T-helper 22 cell (primary cell): ENCODE measurements at places on chromosomes 16 and 17.
A peak's percentile ranks its signal among the peaks of the same experiment; 100 is the strongest.

GRCh38 chr16:72188541-72188940, 16.6 kb upstream of the PMFBP1 start:
- DNase-seq, result no peak

DNA sequence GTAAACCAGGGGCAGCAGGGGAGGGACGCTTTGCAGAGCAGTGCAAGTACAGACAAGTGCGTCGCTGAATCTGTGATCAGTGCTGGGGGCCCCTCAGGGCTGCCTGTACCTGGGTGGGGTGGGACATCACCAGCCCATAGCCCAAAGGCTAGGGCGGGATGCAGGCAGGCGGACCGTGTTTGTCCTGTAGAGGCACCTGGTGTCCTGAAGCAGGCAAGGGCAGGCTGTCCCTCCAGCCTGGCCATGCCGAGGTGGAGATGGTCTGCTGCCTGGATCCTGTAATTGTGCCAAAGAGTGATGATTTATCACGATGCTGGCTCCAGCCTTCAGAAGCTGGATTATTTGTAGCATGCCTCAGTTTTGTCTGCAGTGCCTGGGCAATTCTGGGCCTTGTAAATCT, 137.9 kb upstream of the GSE1 start:
- DNase-seq, result no peak

- DNase-seq, result no peak
Observed at GRCh38 chr17:4087911-4088693, 54.7 kb downstream of the ZZEF1 start.

- DNase-seq, result no peak
Observed at GRCh38 chr16:83946781-83947566, 6.1 kb upstream of the OSGIN1 start.

DNA sequence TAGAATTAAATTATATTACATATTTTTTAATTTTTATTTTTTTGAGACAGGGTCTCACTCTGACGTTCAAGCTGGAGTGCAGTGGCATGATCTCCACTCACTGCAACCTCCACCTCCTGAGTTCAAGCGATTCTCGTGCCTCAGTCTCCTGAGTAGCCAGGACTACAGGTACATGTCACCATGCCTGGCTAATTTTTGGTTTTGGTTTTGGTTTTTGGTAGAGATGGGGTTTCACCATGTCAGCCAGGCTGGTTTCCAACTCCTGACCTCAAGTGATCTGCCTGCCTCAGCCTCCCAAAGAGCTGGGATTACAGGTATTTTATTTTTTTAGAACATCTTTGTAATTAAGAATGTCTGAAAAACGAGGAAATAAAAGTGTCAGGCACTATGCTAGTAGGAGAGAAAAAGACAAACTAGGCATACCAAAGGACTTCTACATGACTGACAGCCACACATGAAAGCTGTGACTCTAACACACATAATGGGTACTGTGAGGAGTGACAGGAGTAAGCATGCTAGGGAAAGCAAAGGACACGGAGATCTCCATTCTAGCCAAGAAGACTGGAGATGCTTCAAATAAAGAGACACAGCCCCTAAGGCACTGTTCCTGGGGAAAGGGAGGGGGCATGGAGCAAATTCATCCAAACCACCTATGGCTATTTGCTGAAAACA, 7.3 kb downstream of the GNA13 start:
- DNase-seq, result no peak

DNA sequence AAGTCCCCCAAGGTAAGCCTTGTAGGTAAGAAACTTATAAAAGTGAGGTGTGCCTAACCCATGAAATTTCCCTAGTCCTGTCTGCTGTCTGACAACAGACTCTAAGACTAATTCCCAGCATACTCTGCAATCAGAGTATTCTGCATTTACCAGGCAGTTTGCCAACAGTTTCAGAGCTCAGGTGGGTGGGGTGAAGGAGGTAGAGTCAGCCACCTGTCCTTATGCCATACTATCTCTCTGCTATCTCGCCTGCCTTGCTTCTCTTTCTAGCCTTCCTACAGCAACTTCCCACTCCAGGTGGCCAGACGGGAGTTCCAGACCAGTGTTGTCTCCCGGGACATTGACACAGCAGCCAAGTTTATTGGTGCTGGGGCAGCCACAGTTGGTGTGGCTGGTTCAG, 2.3 kb downstream of the ATP5MC1 start:
- DNase-seq, result no peak

- no peak for DNase-seq
Observed at GRCh38 chr17:45692661-45693060, 91.5 kb upstream of the CRHR1 start.

DNA sequence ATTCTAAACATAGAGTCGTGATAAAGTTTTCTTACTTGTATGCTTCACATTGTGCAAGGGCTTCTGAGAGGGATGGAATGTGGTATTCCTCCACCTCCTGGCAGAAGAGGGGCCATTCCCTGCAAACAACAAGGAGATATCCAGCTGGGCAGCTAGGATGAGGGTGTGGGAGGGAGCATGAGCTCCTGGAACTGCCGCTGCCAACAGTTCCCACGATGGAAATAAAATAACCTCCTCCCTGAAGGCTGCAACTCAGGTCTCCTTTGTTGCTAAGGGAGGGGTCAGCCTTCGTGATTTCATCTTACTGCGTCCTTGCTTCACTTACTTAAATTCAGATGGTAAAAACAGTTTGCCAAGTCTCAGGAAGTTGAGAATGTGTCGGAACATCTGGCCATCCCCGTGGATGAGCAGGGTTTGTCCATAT, 15.6 kb downstream of the PLEKHG4 start:
- no peak for DNase-seq

GRCh38 chr16:79093554-79093967, 507.0 kb downstream of the MAF start:
- DNase-seq, result peak; percentile 31
